ENCODE measurements at places on chromosomes 3 and 15.
A peak's percentile ranks its signal among the peaks of the same experiment; 100 is the strongest.

DNA sequence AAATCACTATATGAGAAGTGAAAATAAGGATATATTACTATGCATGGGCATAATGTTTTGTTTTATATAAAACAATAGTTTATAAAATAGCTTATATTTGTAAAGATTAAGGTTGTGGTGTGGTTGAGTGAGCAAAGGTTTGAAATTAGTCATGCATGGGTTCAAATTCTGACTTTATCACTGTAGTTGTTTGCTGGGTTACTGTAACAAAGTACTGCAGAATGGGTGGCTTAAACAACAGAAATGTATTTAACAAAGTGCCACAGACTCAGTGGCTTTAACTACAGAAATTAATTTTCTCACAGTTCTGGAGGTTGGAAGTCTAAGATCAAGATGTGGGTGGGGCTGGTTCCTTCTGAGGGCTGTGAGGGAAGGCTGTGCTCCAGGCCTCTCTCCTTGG lies 184.8 kb upstream of the THRB start:
- no peak for DNase-seq

DNA sequence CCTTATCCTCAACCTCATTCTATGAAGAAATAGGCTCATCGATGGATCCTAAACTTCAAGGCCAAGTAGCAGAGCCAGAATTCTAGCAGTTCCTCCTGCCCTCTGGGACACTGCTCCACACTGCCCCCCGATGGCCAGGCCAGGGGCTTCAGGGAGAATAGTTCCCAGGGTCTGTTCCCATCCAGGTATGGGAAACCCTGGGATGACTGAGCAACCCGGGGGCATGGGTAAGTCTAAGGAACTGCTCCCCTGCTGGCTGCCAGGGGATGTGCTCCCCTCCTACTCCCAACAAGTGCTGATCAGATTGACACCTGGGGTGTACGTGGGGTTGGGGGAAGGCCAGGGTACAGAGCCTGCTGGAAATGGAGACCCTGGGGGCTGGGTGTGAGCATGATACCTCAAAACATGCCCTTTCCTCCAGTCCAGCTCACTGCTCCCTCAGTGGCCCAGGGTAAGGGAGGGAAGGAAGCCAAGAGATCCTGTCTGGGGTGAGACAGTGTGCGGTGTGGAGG lies 7.6 kb downstream of the ULK3 start:
- DNase-seq = peak; percentile 79

GRCh38 chr15:52113235-52113634 lies 660 bp upstream of the BCL2L10 start:
- no peak for DNase-seq

DNA sequence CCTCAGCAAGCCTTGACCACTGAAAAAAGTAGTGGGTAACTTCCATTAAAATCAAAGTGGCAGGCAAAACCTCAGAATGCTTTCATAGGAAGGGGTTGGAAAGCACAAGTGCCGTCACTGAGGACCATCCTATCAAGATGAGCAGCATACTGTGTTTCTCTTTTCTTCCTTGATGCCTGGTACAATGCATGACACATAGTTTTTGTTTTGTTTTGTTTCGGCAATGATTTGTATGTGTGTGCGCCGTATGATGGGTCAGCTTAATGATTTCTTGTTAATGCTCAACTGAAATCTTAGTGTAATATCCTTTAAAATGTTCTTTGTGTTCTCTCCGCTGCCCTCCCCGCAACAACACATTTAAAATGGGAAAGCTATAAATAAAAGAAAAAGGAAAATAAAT lies 476.4 kb upstream of the KCNMB2 start:
- DNase-seq = no peak

DNA sequence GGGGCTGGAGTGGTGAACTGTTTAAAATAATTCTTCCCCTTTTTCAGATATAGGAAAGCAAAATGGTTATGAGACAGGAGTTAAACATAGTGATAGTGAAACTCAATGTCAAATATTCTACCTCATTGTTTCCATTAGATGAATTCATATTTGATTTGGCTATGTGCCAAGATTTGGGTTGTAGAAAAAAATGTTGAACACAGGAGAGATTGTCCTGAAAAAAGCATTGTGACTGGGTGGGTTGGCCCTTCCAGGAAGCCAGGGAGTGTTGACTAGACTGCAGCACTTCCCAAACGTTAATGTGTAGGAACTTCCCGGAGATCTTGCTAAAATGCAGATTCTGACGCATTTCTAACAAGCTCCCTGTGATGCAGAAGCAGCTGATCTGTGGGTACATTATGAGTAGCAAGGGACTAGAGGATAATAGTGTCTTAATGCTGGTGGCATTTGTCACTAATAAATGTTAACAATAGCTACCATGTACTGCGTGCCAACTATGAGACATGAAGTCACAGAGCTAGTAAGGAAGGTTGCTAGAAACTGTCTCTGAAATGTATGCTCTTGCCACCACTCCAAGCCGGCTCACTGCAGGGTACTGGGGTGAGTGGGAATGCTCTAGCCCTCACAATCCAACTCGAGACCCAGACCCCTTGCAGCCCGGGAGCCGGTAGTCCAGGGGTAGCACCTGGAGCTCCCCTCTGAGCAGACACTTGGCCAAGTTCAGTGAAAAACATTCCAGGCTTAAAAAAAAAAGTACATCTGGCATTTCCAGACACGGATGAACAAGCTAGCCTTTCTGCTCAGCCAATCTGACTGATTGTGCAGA lies 120.6 kb downstream of the CD47 start:
- no peak for DNase-seq

- peak; percentile 83 for DNase-seq
Measured at GRCh38 chr15:62059816-62060112, 483 bp downstream of the VPS13C start.
